Right lobe of liver (tissue), 6 donors: ENCODE measurements at places on chromosomes 3 and 15. TPM values are rescaled to one million over a fixed set of nuclear protein-coding genes. Genes with fewer than 3 reads are reported as not detected.
A peak's percentile ranks its signal among the peaks of the same experiment; 100 is the strongest.

- DNase-seq = no peak
Measured at GRCh38 chr15:95812491-95812890, 518.0 kb upstream of the NR2F2 start.

- no peak for DNase-seq
Measured at GRCh38 chr3:141529256-141529655, 42.4 kb downstream of the RASA2 start.

GRCh38 chr3:3127432-3128010 is 781 bp downstream of the TRNT1 start:
- no peak for DNase-seq

- DNase-seq = no peak
Measured at GRCh38 chr15:23866832-23867231, 179.7 kb upstream of the NDN start.

- peak; percentile 96 for DNase-seq
Measured at GRCh38 chr3:99817437-99818240, at the start of gene CMSS1. CMSS1 (plus strand) TSS chr3:99817862.

Gene EEF1AKMT4
- 19.4 TPM for total RNA-seq

- DNase-seq = no peak
Measured at GRCh38 chr3:74633021-74633420, 18.6 kb upstream of the CNTN3 start.

DNA sequence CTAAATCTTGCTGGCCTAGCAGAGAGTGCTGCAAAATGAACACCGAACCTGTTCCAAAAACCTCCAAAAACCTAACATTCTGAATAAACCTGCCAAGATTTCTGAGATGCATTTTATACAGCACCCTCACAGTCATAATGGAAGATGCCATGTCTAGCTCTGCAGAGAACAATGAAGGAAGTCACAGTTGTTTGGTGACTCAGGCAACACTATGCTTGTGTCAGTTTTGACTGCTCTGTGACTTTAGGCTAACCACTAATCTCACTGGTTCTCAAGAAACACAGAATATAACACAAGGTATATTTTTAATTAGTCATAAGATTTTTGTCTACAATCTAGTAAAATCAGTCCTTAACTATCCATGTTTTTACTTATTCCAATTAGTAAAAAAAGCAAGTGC is 606.6 kb downstream of the TBL1XR1 start:
- no peak for DNase-seq
